ENCODE measurements at places on chromosomes 2 and 18.

DNA sequence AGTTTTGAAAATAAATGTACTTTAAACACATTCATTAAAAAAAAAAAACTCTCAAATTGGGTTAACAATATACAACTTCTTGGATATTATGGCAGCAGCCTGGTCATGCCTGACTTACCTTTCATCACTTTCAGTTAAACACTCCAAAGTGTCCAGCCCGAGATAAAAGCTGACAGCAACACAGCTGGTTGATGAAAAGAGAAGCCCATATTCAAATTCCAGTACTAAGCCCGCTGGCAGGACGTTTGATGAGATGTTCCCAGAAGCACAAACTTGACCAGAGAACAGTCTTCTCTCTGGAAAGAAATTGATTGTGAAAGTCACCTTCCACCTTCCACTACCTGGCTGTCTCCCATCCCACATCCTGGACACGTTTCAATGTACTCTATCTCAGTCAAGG, 586.3 kb downstream of the TDRD15 start:
- DNase-seq = no peak

DNA sequence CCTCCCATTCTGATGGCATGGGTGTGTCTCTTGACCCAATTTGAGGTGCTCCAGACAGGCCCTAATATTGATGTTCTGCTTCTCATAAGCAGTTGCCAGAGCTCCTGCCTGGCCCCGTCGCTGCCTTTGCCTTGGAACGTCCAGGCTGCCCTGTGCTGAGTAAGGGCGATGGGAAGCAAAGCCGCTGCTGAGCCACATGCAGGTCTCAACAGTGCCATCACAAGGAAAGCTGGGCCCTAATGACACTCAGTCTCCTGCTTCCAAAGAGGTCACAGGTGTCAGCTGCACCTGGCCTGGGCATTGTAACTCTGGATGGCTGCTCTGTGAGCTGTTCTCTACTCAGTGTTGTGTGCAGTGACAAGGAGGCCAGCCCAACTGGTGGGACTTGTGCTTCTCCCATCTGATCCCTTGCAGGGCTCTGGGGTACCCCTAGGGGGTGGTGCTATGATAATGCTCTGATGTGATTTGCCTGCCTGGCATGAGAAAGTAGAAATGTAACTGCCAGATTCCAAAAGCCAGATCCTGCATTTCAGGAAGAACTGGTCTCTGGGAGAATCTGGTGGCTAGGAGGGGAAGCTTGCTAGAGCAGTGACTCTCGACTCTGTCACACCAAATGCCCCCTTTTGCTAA, 8.7 kb downstream of the TTC39C start:
- DNase-seq = no peak

DNA sequence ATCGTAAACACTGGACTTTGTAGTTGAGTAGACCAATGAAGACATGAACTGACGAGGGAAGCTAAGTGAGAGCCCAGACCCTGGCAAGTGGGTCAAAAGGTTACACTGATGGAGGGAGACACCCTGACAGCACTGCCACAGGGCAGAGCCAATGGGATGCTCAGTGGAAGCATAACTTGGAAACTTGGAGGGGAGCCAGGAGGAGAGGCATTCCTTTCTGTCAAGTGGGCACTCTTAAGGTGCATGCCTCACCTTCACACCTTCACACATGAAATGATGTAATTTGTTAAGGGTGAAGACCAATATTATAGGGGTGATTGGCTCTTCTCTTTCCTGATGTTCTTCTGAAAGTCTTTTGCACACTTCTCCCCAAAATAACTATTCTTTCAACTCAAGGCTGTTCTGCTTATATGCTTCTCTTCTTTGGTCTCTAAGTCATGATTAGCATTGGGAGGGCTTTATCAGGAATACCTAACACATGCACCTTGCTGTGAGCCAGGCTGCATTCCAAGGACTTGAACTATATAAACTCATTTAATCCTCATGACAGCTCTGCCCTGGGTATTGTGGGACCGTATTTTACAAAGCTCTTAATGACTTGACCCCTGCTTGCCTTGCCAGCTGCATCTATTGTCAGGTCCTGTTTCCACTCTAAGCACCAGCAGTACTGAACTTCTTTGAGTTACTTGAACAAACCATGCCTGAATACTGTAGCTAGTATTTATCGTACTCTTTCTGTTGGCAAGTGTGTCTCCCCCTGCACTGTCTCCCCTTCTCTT, 19.0 kb downstream of the RPL37A start:
- no peak for DNase-seq

DNA sequence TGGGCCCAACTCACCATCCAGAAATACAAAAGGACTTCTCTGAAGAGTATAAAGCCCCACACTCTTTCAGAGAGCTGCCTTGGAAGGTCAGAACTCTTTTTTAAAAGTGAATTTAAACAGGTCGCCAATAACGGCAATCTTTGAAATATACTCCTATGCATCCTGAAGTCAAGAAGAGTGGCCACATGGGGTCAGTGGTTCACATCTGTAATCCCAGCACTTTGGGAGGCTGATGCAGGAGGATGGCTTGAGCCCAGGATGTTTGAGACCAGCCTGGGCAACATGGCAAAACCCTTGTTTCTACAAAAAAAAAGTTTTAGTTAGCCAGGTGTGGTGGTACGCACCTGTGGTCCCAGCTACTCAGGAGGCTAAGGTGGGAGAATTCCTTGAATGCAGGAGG, 68.1 kb upstream of the FZD7 start:
- no peak for DNase-seq

- DNase-seq = no peak
Measured at GRCh38 chr18:58803978-58804377, 60.7 kb upstream of the ZNF532 start.

GRCh38 chr2:123606631-123607030, 418.5 kb upstream of the CNTNAP5 start:
- DNase-seq = no peak

DNA sequence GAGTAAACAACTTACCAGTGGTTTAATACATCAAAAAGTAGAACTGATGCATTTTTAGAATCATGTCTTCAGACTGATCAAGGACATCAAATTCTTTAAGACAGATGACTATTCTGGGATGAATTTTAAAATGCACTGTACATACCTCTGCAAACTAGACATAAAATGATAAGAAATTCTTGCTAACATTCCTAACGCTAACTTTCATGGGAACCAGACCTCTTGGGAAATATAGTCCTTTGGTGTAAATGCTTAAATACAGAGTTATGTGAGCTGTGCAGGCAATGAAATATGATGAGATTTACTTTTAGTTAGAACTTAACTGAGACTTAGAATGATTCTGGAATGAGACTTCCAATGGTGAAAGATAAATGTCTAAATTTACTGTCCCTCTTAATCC, 562.0 kb downstream of the NR4A2 start:
- DNase-seq = no peak

GRCh38 chr2:44895061-44895460, 46.4 kb upstream of the SIX3 start:
- DNase-seq = no peak

DNA sequence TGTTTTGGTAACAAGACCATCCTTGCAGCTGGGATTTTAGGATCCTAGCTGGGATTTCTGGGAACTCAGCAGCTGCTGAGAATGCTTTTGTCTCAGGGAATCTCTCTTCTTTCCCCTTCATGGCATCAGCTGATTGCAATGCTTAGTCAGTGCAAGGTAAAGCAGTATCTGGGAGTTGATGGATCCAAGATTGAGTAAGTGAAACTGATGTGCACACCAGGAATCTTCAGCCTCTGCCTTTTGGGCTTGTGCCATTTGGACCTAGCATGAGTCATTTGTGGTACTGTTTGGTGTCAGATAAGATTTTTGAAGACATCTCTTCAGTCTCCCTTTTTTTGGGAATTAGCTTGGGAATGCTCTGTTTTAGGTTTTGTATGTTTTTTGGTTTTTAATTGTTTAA, 363.3 kb upstream of the TFPI start:
- no peak for DNase-seq
